ENCODE measurements at places on chromosomes 2 and 18.

DNA sequence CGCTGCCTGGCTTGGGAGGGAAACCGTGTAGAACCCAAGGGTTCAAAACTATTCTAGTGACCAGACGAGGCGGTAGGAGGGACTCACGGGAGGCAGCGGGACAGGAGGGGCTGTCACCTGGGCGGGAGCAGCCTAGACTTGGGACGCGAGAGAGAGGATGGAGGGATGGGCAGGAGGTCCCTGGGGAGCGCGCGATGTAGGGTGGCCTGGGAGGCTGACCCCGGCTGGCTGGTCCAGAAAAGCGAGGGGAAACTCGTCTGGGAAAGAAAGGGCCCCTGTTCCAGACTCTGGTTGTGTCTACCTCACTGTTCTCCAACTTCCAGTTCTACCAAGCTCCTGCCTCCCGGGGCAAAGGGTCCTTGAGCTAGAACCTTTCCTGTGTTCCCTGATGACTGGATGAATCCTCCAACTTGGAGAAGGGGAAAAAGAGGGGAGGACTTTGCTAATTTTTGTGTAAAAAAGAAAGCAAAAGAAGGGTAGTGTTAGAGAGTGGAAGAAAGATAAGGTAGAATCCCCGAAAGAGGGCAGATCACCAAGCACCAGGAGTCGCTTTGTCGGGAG lies 1.4 kb downstream of the DOK6 start:
- DNase-seq, result no peak

DNA sequence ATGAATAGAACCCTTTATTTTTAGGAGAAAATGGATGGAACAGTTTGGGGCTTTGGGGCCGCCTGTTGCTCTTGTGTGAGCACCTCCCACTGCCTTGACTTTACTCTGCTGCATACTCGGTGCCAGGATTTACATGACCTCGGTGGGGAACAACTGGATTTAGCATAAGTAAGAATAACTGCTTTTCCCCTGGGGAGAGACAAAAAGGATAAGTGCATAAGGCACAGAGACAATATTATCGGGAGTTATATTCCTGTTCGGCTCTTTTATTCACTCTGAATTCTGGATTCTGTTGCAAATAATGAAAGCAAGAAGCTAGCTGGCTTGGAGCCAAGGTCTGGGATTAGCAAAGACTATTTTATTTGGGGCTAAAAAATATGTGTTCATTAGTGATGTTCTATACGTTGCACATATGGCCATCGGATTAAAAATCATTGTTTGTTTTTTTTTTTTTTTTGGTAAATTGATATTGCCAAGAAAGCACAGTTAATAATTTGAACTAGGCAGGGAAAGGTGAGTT lies 69.8 kb downstream of the CYBRD1 start:
- no peak for DNase-seq

DNA sequence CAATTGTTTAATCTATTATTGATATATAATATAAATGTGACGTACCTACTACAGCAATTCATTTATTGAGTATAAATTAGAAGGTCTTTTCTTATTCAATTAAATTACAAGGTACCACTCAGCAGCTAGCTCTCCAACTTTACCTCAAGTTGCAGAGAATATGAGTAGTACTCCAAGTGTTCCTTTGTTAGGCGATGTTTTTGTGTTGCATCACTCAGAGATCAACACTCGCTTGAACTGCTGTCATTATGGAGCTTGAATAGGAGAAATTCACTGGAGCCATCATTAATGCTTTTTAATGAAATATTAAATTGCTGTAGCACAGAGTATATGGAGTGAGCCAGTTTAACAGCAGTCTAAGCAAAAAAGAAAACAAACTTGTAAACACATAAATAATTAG lies 320.0 kb downstream of the FSIP2 start:
- DNase-seq, result no peak

- no peak for DNase-seq
Observed at GRCh38 chr18:41490861-41491260, 464.2 kb upstream of the PIK3C3 start.

DNA sequence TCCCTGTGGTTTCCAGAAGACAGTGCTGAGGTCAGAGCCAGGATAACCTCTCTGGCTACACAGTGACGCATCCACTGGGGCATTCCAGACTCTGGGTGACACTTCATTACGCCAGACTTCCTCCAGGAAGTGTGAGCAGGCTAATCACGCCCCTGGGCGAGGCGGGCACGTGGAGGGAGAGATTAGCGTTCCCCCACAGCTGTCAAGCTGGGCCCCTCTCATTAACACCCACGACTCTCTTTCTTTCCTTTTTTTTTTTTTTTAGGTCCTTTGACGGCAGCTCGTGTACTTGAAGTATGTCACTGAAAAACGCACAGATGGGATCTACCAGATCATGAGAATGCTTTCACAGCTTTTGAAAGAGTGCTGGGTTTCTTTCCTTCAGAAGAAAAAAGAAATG lies 274.6 kb downstream of the AFF3 start:
- DNase-seq, result no peak

- no peak for DNase-seq
Observed at GRCh38 chr18:53784253-53784652, 440.2 kb downstream of the MBD2 start.

DNA sequence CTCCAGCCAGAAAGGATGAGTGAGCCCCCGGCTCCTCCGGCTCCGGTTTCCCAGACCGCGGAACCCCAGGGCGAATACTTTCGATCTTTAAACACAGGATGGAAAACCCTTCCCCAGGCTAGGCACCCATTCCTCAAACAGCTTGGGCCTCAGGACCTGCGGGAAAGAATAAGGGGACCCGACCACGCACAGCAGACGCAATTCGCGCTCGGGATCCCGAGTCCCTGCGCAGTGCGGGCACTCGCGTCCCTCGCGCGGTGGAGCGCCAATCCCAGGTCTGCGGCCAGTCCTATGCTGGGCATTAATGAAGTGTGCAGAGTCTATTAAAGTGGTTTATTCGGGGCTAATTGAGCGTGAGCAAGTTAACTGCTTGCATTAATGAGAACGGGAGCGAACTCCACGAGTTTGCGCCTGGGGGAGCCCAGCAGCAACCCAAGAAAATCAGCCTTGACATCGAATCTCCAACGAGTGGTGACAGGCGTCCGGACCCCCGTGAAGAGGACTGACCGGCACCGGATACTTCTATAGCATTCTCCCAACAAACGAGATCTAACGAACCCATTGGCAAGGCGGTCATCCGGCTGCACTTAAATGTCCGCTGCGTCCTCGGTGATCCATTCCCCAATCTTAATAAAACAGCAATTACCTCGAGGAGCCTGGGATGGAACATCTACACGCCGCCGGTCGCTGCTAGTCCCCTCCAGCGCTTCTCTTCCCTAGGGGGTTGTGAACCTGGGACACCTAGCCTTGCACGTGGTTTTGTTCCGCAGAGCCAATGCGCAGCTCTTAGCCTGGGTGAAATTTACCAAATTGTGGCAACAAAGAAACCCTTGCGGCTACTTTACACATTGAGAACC lies 1.6 kb downstream of the OSR1 start:
- no peak for DNase-seq

DNA sequence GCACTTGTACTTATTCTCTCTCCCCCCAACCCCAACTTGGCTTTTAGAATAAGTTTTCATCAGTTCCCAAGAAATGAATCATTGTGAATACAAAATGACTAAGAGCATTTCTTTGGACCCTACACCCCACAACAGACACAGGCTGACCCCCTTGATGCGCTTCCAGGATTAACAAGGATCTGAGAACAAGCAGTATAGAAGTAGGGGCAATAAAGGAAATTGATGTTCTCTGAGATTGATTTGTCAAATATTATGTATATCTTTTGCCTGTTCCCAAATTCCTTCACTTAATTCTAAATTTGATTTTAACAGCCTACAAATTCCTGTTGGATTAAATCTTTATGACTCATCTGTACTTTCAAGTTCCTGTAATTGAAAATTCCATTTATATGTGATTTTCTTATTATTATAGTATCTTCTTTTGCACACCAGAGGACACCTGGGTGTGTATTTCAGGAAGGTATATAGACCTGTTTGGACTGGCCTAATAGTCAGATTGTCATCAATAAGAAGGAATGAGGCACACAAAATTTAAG lies 10.2 kb upstream of the PTPN4 start:
- no peak for DNase-seq

DNA sequence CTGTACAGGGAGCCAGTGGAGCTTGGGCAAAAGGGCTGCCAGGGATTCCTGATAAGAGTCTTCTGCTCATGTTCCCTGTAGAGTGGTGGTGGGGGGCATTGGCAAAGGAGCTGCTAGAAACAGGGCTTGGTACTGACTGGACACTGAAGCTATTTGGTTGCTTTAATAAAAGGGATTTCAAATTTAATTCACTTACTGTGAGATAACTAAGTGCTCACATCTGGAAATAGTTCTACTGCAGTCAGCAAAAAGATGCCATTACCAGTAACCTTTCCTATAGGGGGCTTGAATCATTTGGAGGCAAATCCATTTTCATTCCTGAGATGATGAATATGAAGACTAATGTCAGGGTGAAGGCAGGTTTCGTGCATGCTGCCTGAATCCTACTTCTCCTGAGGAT lies 94.3 kb upstream of the DOCK10 start:
- DNase-seq, result no peak

- no peak for DNase-seq
Observed at GRCh38 chr2:109120166-109120565, 8.8 kb upstream of the SH3RF3 start.
